Transverse colon (tissue), 4 donors: ENCODE measurements at places on chromosomes 4 and X. TPM values are rescaled to one million over a fixed set of nuclear protein-coding genes. Genes with fewer than 3 reads are reported as not detected.

GRCh38 chrX:79081895-79082512, 62.5 kb upstream of the GPR174 start:
- DNase-seq: no peak

DNA sequence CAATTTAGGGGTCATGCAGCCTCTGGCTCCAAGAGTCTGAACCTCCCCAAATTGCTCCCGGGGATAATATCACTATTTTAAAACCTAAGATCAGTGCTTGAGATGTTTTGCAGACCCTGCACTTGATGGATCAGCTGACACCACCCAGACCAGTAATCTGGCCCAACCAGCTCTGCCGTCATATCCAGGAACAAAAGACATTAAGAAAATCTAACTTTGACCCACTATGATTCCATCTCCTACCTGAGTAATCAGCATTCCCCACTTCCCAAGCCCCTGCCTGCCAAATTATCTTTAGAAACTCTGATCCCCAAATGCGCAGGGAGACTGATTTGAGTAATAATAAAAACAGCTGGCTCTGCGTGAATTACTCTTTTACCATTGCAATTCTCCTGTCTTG, 34.4 kb upstream of the CCNG2 start:
- DNase-seq: no peak

DNA sequence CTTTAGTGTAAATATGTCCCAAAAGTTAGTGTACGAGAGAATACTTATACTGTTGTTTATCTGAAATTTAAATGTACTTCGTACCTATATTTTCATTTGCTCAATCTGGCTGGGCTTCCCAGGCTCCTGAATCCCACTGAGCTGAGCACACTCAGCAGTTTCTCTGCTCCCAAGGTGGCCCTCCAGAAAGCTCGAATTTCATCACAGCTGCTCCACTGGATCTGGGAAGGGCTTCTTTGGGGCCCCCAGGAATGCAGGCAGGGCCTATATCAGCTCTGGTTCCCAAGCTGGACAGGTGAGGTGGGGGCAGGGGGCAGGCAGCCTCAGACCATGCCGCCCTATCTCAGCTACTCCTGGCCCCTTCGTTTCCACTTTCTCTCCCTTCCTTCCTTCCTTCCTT, 1.5 kb upstream of the FATE1 start:
- no peak for DNase-seq

GRCh38 chr4:29311247-29311646, 1408.9 kb upstream of the PCDH7 start:
- no peak for DNase-seq

Gene ANXA3
- 17.1 TPM for total RNA-seq

Gene IL1RAPL1
- total RNA-seq: not detected

- DNase-seq: no peak
These were observed 2.3 kb upstream of the ZCCHC4 start for GRCh38 chr4:25310066-25310802.

- no peak for DNase-seq
These were observed 555 bp upstream of the SPP1 start for GRCh38 chr4:87974856-87975462.

GRCh38 chr4:22077571-22077970, 129.0 kb upstream of the KCNIP4 start:
- no peak for DNase-seq

DNA sequence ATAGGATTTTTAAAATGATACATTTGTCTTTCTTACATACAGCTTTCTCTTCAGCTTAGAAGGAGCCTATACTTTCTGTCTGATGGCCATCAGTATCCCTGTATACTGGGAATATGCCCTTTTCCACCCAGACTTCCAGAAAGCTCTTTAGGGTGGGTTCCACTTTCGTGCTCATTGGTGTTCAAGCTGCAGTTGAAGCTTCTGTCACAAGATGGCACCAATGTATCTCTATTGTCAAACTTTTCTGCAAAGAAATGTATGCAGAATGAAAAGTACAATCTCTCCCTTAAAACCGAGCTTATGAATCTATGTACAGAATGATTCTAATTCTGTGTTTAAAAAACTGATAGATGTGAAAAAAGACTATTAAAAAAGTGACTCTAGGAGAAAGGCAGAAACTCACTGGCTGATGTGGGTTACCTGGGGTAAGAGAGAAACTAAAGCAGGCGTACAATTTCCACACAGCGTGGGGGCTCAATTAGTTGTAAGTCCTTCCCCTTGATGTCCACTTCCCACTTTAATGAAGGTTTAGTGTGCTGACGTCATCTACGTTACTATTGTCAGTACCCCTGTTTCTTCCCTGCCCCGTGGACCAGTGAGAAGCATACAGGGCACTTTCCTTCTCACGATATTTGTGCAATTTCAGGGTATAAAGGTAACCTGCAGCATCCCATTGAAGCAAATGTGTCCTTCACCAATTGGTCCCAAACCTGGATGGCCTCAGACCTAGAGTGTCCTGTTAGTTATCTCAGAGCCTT, 57.3 kb upstream of the TCEAL2 start:
- DNase-seq: no peak

GRCh38 chrX:12174358-12174757, 36.1 kb downstream of the FRMPD4 start:
- DNase-seq: no peak

- DNase-seq: no peak
These were observed 55.2 kb downstream of the MTM1 start for GRCh38 chrX:150623583-150623982.

DNA sequence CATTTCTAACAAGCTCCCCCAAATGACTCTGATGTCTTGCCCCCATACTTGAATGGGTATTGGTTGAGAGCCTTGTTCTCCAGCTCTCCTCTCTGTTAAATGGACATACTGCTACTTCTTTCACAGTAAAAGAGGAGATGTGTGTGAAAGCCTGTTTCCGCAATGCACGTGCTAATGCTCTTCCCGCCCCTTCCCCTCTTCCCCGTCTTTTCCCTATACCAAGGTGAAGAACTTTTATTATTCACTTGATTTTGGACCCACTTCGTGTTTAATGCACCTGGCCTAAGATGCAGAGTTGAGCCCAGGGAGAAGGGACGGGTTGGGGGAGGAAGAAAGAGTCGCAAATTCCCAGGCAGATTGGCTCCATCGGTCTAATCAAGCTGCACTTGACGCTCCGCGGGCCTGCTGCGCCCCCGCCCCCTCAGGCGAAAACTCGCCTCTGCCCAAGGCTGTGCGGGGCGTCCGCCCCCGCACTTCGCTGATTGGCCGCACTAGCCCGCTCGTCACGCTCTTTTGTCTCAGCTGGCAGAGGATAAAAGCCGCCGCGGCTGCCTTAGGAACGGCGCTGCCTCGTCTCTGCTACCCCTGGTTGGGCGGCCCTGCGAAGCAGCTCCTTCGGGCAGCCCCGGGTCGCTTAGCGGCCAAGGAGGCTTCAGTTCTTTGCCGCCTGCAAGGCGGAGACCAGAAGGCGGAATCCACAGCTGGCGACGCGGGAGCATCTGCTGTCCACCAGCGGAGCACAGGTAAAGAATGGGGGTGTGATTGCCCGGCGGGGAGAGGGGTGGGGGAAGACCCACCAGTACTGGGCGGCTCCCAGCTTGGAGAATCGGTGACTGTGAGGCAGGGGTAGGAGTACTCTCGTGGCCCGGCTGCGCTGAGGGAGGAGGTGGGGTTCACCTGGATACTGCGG, at the start of gene ZCCHC12:
ZCCHC12 (plus strand) TSS at position 562 of the 910 bp plus-strand sequence. CDS start 1,421 bp downstream, outside the sequence.
- peak; percentile 35 for DNase-seq
